ENCODE measurements at places on chromosomes 3 and 15. TPM values are rescaled to one million over a fixed set of nuclear protein-coding genes. Genes with fewer than 3 reads are reported as not detected.
A peak's percentile ranks its signal among the peaks of the same experiment; 100 is the strongest.

GRCh38 chr15:89680282-89680873 is 1.2 kb upstream of the PLIN1 start:
- no peak for DNase-seq

DNA sequence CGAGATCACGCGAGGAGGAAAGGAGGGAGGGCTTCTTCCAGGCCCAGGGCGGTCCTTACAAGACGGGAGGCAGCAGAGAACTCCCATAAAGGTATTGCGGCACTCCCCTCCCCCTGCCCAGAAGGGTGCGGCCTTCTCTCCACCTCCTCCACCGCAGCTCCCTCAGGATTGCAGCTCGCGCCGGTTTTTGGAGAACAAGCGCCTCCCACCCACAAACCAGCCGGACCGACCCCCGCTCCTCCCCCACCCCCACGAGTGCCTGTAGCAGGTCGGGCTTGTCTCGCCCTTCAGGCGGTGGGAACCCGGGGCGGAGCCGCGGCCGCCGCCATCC is 1.1 kb upstream of the SETD5 start:
- no peak for DNase-seq

DNA sequence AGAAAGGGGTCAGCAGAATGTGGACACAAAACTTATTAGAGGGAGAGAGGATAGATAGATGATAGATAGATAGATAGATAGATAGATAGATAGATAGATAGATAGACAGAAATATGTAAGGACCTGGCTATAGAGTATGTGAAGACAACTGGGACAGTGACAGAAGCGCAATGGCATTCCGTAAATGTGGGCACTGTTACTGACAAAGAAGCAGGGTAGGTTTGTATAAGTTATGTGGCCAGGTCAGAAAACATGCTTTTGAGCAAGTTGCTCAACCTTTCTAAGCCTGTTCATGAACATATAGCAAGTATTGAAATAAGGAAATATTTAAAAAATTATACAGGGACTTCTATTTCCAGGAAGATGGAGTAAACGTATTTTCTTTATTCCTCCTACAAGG is 17.3 kb upstream of the SNTN start:
- DNase-seq = no peak

DNA sequence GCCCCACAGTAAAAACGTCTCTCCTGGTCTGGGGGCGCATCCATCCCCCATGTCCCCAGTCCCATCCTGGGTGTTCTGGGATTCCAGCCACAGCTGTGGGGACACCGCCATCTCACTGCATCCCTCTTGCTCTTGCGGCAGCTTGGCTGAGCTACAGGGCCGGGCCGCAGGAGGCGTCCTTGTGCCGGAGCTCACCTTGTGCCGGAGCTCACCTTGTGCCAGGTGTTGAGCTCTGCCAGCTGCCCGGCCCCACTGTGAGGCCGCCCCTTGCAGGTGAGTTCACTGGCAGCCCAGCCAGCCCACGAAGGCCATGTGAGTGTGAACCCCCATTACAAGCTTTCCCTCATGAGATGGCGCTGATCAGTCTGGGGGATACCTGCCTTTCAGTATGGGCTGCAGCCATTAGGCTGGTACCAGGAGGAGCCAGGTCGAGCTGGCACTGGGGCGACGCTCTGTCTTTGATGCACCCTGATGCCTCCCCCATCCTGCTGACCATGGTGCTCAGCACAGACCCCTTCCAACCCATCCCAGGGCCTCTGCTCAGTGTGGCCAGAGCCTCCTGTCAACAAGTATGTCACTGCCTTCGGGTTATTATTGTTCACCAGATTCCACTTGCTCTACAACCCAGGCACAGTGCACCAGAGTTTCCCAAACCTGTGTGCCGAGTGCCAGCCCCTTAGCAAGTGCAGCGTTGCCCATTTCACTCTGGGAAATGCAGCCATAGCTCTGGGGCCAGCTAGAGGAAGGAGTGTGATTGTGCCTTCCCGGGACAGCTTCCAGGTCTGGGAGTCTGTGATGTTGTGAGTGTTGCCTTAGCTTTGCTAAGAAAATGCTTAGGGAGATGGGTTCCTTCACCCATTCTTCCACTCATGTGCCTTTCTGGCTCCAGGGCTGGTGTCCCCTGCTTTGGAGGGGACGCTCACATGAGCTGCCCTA is 105.7 kb downstream of the APBA2 start:
- DNase-seq = no peak

Gene MB21D2
- polyA plus RNA-seq = 20.1 TPM

DNA sequence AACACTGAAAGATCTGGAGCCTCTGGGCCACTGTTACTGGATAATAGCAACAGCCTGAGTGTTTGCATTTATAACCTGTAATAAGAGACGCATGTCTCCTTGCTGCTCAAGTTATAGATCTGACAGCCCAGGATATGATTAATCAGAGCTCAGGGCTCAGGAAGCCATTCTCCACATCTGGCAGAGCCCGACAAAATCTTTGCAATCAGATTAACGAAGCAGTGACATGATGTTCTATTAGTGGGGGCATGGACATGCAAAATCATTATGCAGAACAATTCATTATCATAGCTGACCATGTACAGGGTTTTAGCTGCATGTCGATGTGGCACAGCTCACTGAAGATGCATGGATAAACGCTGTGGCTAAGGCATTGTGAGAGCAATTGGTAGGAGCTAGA is 730.3 kb downstream of the ZNF385D start:
- no peak for DNase-seq

Gene ADGRG7
- polyA plus RNA-seq = not detected

Gene GNL3
- polyA plus RNA-seq = 72.9 TPM

- no peak for DNase-seq
Measured at GRCh38 chr15:33330931-33331330, 20.2 kb downstream of the RYR3 start.

GRCh38 chr3:24773798-24774197 is 279.1 kb upstream of the THRB start:
- DNase-seq = peak; percentile 79

GRCh38 chr3:118607915-118608820 is 426.5 kb downstream of the IGSF11 start:
- DNase-seq = no peak

Gene CILP
- polyA plus RNA-seq = 20.6 TPM

GRCh38 chr15:40844696-40845030 is 815 bp downstream of the SPINT1 start:
- DNase-seq = no peak

GRCh38 chr15:59838900-59839299 is 149.8 kb upstream of the BNIP2 start:
- DNase-seq = no peak

Gene NR2E3
- 9.0 TPM for polyA plus RNA-seq

GRCh38 chr3:33355611-33356010 is 78.4 kb downstream of the FBXL2 start:
- DNase-seq = no peak

GRCh38 chr15:46795685-46796084 is 921.6 kb upstream of the SEMA6D start:
- no peak for DNase-seq

Gene CACNA2D3
- polyA plus RNA-seq = 2.4 TPM

GRCh38 chr15:35309886-35310285 is 224.8 kb upstream of the NANOGP8 start:
- no peak for DNase-seq

GRCh38 chr15:62964251-62964650 is 78.3 kb upstream of the TPM1 start:
- DNase-seq = no peak

DNA sequence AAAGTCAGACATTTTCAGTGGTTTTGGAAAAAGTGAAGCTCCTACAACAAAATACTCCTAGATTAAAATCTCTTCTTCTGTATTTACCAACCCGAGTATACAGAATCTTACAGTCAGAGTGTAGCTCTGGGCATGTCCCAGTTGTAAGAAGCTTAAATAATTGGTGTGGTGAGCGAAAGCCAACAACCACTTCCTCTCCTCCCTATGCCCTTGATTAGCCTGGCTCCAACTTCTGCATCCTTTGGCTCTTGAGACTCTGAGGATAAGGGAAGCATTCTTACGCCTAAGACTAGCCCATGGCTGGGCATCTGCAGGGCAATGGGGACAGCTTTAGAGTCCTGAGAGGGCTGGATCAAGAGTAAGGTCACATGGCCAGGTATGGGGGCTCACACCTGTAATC is 25.5 kb downstream of the RFT1 start:
- DNase-seq = no peak

Gene LEKR1
- 1.1 TPM for polyA plus RNA-seq

DNA sequence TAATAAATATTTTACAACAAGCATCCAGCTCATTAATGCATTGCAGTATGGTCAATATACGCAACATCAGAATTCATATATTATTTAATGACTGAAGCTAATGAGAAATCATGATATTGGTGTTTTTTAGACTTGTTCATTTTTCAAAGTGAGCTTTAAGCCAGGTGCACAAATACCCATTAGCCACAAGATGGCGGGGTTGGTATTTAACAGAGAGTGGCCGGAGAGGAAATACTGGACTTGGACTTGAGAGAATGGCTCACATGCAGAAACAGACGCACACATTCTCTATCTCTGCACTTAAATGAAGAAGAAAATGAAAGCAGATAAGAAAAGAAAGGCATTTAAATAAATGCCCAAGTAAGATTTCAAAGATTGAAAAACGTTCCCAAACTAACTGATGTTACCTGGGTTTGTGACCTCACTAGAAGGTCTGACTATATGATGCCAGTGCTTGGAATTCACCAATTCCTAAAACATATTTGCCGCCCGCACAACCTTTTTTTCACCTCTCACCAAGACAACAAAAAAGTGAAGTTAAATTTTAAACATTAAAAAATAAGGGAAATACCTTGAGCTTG is 21.2 kb upstream of the CRBN start:
- peak; percentile 75 for DNase-seq

DNA sequence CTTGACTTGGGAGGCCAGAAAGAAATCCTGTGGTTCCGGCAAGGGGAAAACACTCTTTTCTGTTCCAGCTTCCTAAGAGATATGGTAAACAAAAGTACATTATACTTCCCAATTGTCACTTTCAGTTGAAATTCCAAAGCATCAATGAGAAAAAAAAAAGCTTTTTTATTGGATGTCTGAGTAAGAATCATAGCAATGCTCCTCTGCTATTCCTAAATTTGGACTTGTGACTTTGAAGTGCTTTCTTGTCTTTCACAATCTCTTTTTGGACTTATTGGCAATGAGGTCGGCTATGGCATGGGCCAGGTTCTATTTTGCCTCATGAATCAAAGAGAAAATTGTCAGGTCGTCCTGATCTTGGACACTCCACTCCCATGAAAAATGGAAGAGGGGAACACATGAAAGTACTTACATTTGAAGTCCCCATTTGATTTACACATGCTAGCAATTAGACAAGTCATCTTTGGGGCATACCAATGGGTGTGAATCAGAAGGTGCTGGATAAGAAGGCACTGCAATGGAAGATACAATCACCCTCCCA is 170.5 kb downstream of the GREM1 start:
- DNase-seq = no peak

GRCh38 chr3:175898194-175898593 is 1039.1 kb downstream of the NAALADL2 start:
- no peak for DNase-seq

- DNase-seq = no peak
Measured at GRCh38 chr3:132042681-132043080, 7.9 kb upstream of the CPNE4 start.

Gene GHSR
- polyA plus RNA-seq = not detected

Gene ARHGEF26
- 11.3 TPM for polyA plus RNA-seq

DNA sequence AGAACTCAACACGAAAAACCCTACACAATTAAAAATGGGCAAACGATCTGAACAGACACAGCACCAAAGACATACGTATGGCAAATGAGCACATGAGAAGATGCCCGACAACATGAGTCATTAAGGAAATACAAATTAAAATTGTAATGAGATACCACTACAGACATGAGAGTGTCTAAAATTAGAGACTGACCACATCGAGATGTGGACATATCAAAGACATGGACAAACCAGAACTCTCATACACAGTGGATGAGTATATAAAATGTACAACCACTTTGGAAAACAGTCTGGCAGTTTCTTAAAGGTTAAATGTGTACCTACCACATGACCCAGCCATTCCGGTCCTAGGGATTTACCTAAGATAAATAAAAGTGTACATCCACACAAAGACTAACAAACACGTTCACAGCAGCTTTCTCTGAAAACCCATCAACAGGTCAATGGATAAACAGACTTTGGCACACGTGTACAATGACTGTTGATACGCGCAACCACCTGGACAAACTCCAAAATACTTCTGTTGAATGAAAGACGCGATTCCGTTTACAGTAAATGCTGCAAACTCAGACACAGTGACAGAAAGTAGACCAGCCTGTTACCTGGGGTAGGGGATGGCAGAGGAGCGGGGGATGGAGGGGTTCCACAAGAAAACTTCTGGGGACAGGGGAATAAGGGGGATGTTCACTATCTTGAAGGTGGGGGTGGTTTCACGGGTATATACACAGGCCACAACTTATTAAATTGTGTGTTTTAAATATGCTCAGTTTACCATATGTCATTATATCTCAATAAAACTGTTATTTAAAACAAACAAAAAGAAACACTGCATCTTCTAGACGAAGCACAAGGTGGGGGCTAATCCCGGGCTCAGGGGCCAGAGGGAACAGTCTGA is 2.1 kb downstream of the TNK2 start:
- DNase-seq = no peak

DNA sequence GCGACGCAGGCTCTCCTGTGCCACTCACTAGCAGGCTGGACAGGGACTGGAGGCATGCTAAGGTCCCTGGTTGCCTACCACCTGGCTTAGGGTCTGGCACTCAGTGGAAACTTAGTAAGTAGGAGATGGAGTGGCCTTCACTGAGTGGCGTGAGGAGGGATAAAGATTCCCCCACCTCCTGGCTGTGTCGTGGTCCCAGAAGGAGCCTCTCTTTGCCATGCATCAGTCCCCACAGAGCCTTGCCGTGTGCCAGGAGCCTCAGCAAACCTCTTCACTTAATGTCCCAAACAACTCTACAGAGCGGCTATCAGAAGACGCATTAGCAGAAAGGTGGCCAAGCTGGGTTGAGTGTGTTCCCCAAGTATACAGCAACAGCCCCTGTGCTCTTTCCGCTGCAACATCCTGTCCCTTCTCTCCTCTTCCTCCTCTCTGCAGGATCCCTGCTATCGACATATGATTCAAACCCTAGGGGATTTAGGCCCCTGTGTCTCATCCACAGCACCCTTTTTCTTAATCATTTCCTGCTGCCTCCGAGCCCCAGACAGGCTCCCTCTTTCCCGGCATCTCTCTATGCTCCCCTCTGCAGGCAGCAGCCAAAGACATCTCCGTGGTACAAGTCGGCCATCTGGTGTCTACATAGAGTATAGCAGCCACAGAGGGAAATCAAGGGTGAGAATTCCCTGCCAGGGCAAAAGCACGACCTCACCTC is 66.7 kb downstream of the SLC6A1 start:
- DNase-seq = peak; percentile 44
